ENCODE measurements at places on chromosomes 3 and 15.

- no peak for DNase-seq
These were observed 52.4 kb upstream of the BLM start for GRCh38 chr15:90664650-90665287.

GRCh38 chr3:115975353-115975752 is 352.0 kb downstream of the GAP43 start:
- DNase-seq = no peak

DNA sequence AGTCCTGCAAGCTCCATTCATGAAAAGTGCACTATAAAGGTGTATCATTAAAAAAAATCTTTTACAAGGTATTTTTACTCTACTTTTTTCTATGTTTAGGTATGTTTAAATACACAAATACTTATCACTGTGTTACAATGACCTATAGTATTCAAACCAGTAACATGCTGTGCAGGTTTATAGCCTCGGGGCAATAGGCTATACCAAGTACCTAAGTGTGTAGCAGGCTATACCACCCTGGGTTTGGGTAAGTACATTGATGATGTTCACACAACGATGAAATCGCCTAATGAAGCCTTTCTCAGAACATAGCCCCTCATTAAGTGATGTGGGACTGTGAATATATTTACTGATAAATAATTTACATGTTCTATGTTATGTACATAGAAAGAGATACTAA is 104.6 kb downstream of the ATP1B3 start:
- DNase-seq = no peak

GRCh38 chr3:165855581-165855980 is 18.4 kb upstream of the BCHE start:
- no peak for DNase-seq

Data from stimulated activated CD8-positive, alpha-beta memory T cell treated with anti-CD3 and anti-CD28 coated beads, Interleukin-2, amount 100 ng/mL, for 48 hours (primary cell).